Progenitor cell of endocrine pancreas (in vitro differentiated cells): ENCODE measurements at places on chromosomes 7 and 10.

DNA sequence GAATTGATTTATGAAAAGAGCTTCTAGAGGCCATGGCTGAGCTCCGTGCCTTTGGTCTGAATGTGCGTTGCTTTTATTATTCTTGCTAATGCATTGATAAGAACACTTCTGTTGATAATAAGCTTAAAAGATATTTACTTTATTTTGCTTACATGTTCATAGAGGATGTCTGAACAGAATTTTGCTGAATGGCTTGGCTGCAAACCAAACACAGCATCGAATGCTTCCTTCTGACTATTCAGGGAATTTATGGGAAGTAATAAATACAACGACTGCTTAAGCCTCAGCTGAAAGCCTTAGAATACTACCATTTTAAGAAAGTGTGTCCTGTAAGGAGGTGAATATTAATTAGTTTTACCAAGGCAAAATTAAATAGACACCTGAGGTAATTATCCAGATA is 643.5 kb upstream of the POT1 start:
- DNase-seq = no peak

GRCh38 chr10:130398090-130398994 is 262.2 kb downstream of the GLRX3 start:
- no peak for DNase-seq

DNA sequence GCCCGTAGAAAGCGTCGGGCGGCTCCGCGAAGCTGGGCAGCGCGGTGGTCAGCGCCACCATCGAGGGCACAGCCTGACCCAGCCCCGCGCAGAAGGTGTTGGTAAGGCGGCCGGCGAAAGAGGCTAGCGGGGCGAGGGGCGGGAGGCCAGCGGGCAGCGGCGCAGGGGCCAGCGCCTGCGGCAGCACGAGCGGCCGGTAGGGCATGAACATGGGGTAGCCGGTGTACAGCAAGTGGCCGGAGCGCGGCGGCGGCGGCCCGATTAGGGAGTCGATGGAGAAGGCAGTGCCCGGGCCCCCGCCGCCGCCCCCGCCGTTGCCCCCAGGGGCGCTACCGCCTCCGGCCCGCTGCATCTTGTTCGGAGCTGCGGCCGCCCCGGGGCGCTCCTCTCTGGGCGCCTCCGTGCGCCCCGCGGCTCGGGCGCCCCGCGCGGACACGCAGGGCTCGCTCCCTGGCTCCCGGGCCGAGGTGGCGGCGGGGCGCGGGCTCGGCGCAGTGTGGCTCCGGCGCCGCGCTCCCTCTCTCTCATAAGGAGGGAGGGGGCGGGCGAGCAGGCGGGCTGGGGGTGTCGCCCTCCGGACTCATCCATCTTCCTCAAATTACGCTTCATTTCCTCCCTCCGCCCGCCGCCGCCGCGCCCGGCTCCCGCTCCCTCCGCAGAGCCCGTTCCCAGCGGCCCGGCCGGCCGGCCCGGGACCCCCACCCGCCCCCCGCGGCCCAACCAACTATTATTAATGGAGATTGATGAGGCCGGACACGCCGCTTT is at the start of gene GBX1:
GBX1 (minus strand) TSS at position 498 of the 765 bp plus-strand sequence; CDS start at position 352, 146 bp downstream.
- peak; percentile 63 for DNase-seq

- no peak for DNase-seq
Measured at GRCh38 chr10:116151076-116151475, 121.9 kb downstream of the GFRA1 start.

GRCh38 chr10:89360157-89360556 is 17.7 kb upstream of the IFIT1B start:
- no peak for DNase-seq

DNA sequence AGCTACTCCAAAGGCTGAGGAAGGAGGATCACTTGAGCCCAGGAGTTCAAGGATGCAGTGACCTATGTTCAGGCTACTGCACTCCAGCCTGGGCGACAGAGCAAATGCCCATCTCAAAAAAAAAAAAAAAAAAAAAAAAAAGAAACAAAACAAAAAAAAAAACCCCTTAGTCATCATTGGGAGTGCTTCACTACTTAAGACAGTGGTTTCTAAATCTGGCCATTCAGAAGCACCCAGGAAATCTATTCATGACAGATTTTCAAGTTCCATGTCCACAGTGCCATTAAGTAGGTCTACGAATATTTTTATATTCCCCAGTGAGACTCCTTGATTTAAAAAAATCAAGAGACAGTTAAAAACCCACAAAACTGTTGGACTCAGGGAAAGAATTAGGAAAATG is 182.9 kb downstream of the PIP4K2A start:
- no peak for DNase-seq

DNA sequence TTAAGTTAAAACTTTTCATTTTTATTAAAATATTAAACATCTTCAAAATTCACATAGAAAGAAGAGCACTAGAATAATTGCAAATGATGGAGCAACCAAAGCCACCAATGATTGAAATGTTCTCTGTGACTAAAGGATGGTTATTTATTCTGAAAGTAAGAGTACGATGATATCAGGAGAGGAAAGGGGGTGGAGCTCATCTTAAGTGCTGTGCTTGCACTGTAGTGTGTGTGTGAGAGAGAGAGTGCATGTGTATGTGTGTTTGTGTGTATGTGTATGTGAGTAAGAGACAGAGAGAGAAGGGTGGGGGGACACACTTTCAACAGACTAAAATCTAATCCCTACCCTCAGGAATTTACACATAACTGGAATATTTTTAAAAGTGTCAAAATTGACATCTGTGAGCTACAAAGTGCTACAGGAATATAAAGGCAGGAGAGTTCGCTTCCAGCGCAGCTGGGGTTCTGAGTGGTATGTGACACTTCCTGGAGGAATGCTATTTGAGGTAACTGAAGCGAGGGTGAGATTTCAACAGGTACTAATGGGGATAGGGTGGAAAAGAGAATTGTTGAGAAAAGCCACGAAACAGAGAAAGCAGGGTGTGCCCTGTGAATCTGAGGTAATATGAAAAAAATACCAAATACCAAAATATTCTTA is 57.2 kb upstream of the SMNDC1 start:
- no peak for DNase-seq

DNA sequence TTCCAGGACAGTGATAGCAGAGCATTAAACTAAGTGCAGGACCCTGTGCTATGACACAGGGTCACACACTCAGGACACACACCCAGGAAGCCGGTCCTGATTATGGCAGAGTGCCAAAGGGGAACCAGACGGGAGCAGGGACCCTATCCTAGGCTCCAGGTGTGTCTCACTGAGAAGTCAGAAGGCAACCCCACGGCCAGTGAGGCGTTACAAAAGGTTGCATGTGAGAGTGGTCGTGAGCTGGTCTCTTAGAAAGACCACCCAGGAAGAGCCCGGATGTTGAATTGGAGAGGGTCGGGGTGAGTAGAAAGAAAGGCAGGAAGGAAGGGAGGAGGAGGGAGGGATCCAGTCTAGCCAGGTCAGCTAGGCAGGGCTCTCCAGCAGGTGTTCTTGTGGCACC is 31.0 kb downstream of the FRMPD2 start:
- no peak for DNase-seq

DNA sequence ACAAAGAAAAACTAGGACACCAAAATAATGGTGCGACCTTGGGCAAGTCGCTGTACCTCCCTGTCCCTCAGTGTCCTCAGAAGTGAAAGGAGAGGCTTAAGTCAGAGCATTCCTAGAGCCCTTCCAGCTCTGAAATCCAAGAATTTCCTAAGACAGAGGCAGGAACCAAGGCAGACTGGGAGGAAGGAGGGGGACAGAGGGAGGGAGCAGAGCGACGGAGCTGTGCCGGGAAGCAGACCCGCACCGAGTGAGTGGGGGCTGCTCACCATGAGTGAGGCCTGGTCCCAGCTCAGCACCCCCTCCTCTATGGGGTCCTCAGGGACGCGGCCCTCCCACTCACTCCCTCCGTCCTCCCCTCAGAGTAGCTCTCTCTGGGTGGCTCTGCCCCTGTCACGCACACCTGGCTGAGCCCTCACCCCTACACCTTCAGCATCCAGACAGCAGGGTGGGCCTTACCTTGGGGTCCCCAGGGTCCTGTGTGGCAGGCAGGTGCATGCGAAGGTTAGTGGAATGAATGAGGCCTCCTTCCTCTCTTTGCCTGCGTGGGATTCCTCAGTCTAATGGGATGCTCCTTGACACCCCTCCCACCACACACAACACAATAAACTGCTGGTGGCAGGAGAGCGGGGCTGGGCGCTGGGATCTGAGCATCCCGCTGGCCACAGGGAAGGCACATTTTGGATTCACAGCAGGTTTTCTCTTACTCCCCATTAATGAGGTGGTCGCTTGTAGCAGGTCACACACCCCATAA is 4.6 kb upstream of the SMARCD3 start:
- no peak for DNase-seq

- no peak for DNase-seq
Measured at GRCh38 chr10:9834434-9834833, 1183.2 kb upstream of the CELF2 start.

DNA sequence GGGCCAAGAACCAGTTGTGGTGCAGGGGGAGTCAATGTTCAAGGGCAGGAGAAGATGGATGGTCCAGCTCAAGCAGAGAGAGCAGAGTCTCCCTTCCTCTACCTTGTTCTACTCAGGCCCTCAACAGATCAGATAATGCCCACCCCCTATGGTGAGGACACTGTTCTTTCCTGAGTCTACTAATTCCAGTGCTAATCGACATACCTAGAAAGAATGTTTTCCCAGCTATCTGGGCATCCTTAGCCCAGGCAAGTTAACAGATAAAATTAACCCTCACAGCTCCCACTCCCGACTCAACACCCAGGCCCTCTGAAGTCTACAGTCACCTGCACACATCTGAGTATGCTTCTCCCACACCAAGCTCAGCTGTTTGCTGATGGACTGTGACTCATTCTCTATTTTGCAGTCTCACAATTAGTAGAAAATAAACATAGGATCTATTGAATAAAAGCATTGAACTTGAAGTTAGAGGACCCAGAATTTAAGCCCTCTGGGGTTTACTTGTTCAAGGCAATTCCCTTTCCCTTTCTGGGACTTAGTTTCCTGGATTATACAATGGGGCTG is 17.1 kb downstream of the COL13A1 start:
- DNase-seq = no peak

DNA sequence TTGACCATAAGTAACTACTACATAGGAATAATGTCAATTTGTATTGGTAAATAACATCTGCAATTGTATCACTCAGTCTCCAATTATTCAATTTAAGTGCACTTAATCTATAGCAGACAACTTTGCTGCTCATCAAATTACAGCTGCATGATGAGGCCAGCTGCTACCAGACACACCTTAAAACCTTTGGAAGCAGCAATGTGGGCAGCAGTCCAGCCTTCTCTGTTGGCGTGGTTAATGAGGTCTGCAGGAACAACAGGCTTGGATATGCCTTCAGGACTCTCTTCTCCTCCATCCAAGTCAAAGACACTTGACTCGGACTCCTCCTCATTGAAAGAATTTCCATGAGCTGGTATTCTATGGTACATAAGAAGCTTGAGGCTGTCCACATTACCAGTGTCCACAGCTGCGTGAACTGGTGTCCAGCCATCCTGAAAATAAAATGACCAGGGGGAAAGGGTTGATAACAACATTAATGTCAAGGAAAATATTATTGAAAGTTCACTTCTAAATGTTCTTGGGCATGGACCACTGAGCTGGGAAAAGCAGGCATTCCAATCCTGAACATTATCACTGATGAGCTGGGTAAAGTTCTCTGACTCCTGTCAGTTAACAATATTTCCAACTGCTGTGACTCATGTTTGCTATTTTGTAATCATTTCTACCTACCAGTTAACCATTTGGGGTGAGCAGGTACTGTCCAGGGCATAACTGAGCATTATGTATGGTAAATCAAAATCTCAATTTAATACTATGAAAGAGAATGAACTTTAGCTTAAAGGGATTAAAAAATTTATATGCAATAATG is 95.7 kb downstream of the CTTNBP2 start:
- no peak for DNase-seq

DNA sequence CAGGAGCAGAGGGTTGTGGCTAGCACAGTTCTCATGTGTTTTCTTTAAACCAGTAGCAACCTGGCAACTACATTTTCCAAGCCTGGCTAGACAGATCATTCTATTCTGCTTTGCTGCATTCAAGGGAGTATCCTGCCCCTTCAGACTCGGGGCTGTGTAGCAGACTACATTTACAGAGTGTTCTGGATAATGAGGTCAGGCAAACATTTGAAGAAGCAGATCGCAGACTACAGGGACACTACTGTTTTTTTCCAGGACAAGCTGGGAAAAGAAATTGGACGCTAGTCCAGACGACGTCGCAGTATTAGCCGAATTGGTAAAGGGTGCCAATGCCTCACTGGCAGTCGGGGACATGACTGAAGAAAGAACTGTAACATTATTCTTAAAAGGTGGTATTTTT is 61.0 kb upstream of the PAPSS2 start:
- DNase-seq = no peak

- no peak for DNase-seq
Measured at GRCh38 chr10:97016728-97017473, 168.9 kb downstream of the SLIT1 start.

GRCh38 chr7:119465798-119466305 is 807.1 kb upstream of the KCND2 start:
- no peak for DNase-seq

- DNase-seq = no peak
Measured at GRCh38 chr7:156402255-156402654, 238.3 kb upstream of the RNF32 start.

- no peak for DNase-seq
Measured at GRCh38 chr10:43852644-43853214, 204.0 kb upstream of the ZNF32 start.

- DNase-seq = no peak
Measured at GRCh38 chr7:94396037-94396431, 1.3 kb downstream of the COL1A2 start.

GRCh38 chr10:79070081-79070605 is 1.4 kb downstream of the ZMIZ1 start:
- peak; percentile 23 for DNase-seq

GRCh38 chr10:103758294-103758681 is 97.1 kb downstream of the SH3PXD2A start:
- DNase-seq = no peak

GRCh38 chr10:49776851-49777250 is 14.7 kb upstream of the OGDHL start:
- no peak for DNase-seq

DNA sequence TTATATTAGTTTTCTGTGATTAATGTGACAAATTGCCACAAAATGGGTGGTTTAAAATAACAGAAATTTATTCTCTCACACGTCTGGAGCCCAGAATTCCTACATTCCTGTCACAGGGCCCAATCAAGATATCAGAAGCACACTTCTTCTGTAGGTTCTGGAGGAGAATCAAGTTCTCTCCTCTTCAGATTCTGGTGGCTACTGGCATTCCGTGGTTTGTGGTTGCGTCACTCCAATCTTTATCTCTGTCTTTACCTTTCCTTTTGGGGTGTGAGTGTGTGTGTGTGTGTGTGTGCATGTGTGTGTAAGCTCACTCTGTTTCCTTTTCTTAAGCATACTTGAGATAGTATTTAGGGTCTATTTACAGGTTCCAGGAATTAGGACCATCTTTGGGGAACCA is 115.5 kb upstream of the DKK1 start:
- no peak for DNase-seq
